Sigmoid colon (tissue), 7 donors: ENCODE measurements at places on chromosomes 2 and 18. TPM values are rescaled to one million over a fixed set of nuclear protein-coding genes. Genes with fewer than 3 reads are reported as not detected.

Gene ADCYAP1
- 5.6 TPM for total RNA-seq

Gene KCNG2
- 0.41 TPM for total RNA-seq

Gene CGREF1
- 1.1 TPM for total RNA-seq

Gene DES
- 12,997 TPM for total RNA-seq

Gene ATP6V1C2
- total RNA-seq = not detected

Gene IL1RN
- 1.6 TPM for total RNA-seq

Gene TMEM178A
- total RNA-seq = 6.1 TPM

Gene NEU4
- 3.6 TPM for total RNA-seq

Gene MYCN
- 0.55 TPM for total RNA-seq

Gene WBP1
- 89.2 TPM for total RNA-seq

Gene RTP5
- 0.16 TPM for total RNA-seq

Gene LOXHD1
- total RNA-seq = 0.27 TPM
